ENCODE measurements at places on chromosomes 6 and 20. TPM values are rescaled to one million over a fixed set of nuclear protein-coding genes. Genes with fewer than 3 reads are reported as not detected.

- H3K4me3 ChIP-seq = no peak overlapping the region
- H3K4me1 ChIP-seq = no peaks in the 10 kb centered on the region
- DNase-seq = peak; percentile 15
These were observed 32.5 kb upstream of the DLGAP4 start for GRCh38 chr20:36273414-36274180.

- no peaks in the 10 kb centered on the region for H3K27me3 ChIP-seq
These were observed 113.9 kb upstream of the NAA20 start for GRCh38 chr20:19903168-19903811.

DNA sequence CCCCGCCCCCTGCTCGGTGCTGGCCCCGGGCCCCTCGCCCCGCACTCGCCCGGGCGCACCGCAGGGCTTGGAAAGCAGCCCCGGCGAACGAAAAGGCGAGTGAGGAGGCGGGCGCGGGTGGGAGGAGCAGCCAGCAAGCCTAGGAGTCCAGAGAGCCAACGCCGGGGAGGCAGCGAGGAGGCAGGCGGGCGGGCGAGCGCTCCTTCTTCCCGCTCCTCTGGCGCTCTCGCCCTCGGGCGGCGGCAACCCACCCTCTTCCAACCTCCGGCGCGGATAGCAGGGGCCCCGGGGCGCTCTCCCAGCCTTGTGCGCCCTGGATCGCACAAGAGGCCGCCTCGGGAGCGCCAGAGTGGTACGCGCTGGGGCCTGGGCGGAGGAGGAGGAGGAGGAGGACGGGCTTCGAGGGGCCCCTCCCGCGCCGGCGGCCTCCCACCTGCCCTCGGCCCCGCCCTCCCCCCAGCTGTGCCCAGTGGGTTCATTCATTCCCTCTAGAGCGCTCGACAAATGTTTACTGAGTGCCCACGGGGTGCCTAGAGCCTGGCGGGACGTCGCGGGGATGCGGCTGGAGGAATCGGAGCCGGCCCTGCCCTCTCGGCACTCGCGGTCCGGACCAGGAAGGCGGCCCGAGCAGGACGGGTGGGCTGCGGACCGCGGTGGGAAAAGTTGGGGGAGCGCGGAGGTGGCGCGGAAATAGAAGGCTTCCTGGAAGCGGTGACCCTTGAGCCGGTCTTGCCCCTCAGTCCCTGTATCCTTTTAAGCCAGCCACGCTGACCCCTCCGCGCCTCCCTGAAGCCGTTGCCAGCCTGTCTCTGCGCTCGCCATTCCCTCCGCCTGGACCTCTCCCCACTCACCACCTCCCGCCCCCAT lies at the start of gene BMP7:
Gene BMP7 (minus strand): TSS at position 351 of the 867 bp plus-strand sequence. CDS start 519 bp downstream, outside the sequence.
- peaks cover 86% of the 10 kb centered on the region for H3K27me3 ChIP-seq
- H3K36me3 ChIP-seq = no peaks in the 10 kb centered on the region
- no peak for DNase-seq

DNA sequence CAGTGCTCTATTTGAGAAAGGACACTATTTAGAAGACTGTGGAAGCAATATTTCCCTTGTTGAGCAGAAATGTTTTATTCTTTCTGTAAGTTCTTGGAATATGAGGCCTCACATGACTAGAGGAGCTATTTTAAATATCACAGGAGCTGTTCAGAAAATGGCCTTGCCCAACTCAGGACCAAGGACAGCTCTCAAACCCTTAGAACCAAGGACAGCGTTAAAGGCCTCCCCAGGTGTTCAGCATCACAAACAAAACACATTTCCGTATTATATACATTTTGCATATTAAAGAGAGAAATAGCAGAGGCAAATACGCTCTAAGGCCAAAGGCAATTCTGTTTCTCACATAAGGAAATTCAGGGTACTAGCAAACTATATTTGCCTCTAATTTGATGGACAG lies 631.4 kb downstream of the CDH26 start:
- H3K4me1 ChIP-seq = no peaks in the 10 kb centered on the region
- no peak overlapping the region for H3K27ac ChIP-seq
- no peak overlapping the region for H3K4me3 ChIP-seq
- no peaks in the 10 kb centered on the region for H3K27me3 ChIP-seq
- no peak for DNase-seq
- no peaks in the 10 kb centered on the region for H3K36me3 ChIP-seq

DNA sequence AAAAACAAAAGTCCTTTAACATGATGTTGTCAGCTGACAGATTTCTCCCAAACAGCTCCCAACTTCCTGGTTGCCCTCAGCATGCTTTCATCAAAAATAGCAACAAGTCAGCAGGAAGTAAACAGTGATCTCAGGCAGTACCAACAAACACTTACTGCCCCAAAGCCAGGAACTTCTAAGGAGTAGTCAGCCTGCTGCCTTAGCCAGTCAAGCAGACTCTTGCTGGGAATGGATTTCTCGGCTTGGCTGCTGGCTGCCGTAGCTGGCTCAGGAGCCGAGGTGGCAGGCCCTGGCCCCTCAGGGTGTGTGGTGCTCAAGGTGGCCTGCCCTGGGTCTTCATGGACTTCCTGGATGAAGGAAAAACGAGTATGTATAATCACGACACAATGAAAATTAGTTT lies 46.6 kb upstream of the EMILIN3 start:
- no peak for DNase-seq
- peaks cover 34% of the 10 kb centered on the region for H3K4me1 ChIP-seq
- peaks cover 45% of the 10 kb centered on the region for H3K36me3 ChIP-seq
- no peaks in the 10 kb centered on the region for H3K27me3 ChIP-seq

DNA sequence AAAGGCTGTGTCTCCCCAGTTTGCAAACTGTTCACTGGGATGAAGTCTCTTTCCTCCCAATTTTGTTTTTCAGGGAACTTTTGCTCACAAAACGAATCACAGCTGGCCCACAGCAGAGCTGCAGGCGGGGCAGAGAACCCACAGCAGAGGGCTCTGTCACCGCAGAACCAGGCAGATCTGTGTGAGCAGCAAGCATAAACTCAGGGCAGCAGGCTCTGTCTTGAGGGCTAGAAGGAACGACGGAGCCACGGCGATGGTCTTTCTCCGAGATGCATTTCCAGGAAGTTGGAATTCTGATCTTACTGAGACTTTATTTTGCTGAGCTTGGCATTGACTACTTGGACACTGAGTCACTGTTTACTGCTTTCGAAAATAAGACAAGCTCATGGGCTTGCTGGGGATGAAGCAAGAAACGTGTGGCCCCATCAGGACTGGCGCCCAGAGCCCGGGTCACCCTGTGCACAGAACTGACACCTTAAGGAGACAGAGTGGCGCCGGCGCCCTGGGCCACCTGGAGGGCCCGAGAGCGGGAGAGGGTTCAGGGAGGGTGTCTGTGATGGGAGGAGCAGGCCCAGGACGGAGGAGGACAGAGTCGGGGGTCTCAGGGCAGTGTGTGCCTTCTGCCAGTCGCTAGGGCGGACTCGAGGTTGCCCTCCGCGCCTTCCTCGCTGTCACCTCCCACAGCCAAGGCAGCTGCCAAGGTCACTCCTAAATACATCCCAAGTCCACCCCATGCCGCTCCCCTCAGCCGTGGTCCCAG lies 106.3 kb upstream of the NXT1 start:
- no peak for DNase-seq
- peaks cover 7% of the 10 kb centered on the region for H3K27me3 ChIP-seq
- no peaks in the 10 kb centered on the region for H3K36me3 ChIP-seq
- H3K27ac ChIP-seq = no peak overlapping the region

GRCh38 chr6:34837528-34837927 lies 45.6 kb downstream of the BLTP3A start:
- H3K36me3 ChIP-seq = peaks cover 28% of the 10 kb centered on the region
- H3K4me3 ChIP-seq = no peak overlapping the region
- H3K27me3 ChIP-seq = no peaks in the 10 kb centered on the region
- H3K27ac ChIP-seq = no peak overlapping the region

DNA sequence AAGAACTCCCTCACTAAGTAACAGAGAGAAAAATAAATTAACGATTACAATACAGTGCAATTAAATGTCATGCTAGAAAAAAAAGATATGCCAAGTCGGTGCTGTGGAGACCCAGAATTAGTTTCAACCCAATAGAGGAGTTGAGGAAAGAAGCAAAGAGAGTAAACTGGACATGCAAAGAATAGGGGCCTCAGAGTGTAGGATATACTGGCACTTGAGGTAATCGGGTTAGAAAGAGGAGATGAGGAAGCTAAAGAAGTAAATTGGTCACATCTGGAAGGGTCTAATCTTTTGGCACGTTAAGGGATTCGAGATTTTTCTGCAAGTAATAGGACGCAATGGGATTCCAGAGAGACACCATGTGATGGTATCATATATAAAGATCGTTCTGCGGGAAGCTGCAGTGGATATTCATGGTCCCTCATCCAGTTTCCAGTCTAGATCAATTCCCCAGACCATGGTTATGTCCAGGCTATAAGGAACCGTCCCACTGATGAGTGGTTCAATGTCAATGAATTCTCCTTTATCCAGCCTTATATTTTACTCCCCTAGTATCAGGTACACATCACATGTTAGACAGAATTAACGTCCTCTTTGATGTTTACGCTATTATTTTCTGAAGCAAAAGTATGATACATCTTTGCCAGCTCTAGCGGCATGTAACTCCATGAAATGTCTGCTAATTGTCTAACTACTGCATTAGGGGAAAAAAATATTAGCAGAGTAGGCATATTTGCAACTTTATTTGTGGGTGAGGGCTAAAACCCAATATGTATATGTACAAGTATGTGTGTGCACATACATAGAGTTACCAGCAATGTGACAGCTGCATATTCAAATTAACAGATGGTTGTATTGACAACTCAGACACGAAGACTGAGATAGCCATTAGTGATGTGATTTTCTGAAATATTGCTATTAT lies 1.1 kb upstream of the TBC1D32 start:
- no peak for DNase-seq
- H3K27ac ChIP-seq = peak overlapping the region; percentile 100
- peaks cover 40% of the 10 kb centered on the region for H3K4me1 ChIP-seq
- H3K27me3 ChIP-seq = peaks cover 2% of the 10 kb centered on the region

- DNase-seq = no peak
- no peaks in the 10 kb centered on the region for H3K36me3 ChIP-seq
- H3K4me3 ChIP-seq = no peak overlapping the region
- no peak overlapping the region for H3K27ac ChIP-seq
- no peaks in the 10 kb centered on the region for H3K27me3 ChIP-seq
- no peaks in the 10 kb centered on the region for H3K4me1 ChIP-seq
These were observed 14.6 kb upstream of the FRMD1 start for GRCh38 chr6:168093634-168094033.

- H3K27ac ChIP-seq = no peak overlapping the region
- no peaks in the 10 kb centered on the region for H3K36me3 ChIP-seq
- no peak overlapping the region for H3K4me3 ChIP-seq
These were observed 21.2 kb downstream of the KIF16B start for GRCh38 chr20:16552015-16552414.

DNA sequence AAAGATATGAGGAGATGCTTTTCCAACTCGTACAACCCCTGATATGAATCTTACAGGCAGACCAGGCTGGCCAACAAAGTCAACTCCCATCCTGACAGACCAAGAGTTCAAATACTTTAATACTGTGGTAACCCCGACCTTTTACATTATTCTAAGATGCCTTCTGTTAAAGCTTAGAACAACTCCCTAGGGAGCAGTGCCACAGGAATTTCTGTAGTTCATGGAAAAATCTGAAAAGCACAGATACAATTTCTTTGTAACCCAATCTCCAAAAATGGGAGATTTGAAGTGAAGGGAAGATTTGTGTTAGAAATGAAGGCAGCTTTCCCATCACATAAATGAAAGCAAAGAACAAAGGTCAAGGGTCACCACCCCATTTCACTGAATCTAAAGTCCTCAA lies 151.3 kb upstream of the BEND6 start:
- no peaks in the 10 kb centered on the region for H3K27me3 ChIP-seq
- H3K36me3 ChIP-seq = no peaks in the 10 kb centered on the region
- DNase-seq = no peak
- H3K4me3 ChIP-seq = no peak overlapping the region

DNA sequence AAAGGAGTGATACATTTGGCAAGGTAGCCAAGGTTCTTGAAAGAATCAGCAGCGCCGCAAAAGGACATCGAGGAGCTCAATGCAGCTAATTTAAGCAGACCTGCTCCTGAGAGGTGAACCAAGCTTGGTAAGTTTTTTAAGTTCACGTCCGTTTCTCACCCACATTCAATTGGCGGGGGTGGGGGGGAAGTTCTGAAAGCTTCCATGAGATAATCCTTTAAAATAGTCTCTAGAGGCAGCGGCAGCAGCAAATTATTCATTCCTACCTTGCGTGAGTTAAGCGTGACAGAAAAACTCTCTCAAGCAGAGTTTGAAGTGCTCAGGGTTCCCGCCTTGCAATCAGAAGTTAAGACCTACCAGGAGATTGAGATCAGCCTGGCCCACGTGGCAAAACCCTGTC lies 97.3 kb upstream of the NHSL1 start:
- peaks cover 2% of the 10 kb centered on the region for H3K27me3 ChIP-seq
- no peak for DNase-seq
- H3K36me3 ChIP-seq = no peaks in the 10 kb centered on the region

DNA sequence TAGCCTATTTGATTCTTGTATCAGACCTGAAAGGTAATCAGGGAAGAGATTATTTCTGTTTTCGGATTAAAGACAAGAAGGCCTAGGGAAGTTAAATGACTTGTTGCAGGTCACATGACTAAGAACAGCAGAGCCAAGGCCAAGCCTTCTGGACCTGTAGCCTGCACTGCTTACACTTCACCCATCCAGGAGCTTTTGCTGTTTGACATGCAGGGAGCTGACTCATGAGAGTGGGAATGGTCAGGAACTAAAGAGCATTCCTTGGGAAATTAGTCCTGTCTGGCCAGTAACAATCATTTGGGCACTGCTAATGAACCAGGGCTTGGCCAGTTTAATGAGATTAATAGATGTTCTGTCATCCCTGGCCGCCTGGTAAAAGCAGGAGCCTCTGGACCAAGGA lies 46.8 kb downstream of the EIF2S2 start:
- H3K27me3 ChIP-seq = no peaks in the 10 kb centered on the region
- peaks cover 31% of the 10 kb centered on the region for H3K4me1 ChIP-seq
- DNase-seq = no peak

TGM3 gene
- total RNA-seq = not detected

SLC22A7 gene
- not detected for total RNA-seq

UBE2J1 gene
- total RNA-seq = 30.9 TPM

COL20A1 gene
- total RNA-seq = not detected

IL17A gene
- total RNA-seq = 0.82 TPM

PPARD gene
- total RNA-seq = 25.8 TPM

TRIM40 gene
- not detected for total RNA-seq
